HuH-7.5 (cell line): ENCODE measurements at places on chromosomes 16 and 17.

DNA sequence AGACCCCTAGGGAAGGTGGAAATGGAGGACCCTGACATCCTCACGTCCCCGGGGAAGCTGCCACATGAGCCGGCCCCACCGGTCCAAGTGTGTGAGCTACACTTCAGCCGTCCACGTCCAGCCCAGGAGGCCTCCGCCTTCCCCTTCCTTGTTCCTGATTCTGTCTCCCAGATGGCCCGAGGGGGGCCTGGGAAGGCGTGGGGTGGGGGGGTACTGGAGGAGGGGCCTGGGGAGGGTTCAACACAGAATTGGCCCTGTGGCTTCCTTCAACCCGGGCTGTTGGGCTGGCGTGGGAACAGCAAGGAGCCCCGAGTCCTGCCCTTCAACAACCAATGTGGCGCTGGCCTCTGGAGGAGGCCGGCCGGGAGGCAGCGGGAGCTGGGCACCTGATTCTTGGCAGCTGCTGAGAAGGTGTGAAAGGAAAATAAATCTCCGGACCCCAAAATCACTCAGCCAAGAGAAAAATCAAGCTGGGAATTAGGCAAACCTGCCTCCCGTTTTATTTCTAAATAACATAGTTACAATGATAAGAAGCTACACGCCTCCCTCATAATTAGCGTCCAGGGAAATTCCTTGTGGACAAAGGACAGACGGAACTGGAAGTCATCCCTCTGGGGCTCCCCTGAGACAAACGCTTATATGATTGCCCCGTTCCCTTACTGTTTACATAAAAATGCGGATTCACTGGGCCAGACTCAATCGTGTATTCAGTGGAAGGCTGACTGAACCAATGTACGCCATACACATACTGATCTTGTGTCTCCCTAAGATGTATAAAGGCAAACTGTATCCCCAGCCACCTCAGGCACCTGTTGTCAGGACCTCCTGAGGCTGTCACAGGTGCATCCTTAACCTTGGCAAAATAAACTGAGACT is 1.8 kb upstream of the APRT start:
- no peak for DNase-seq

- DNase-seq, result no peak
Observed at GRCh38 chr16:85399583-85400284, 213.4 kb upstream of the GSE1 start.

DNA sequence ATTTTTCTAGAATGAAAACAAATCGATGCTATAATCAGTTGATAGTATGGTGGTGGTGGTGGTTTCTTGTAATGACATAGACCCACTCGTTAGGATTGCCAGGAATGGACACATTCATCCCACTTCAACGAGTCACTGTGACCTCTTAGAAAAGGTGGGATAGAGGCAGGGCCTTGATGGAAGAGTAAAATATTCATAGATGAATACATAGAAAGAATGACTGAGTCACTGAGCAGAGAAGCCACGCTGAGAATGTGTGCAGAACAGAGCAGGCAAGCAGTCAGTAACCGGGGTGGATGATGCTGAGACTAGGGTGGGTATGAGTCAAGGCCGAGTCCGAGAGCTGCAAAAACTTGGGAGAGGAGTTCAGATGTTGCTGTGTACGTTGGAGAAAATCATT is 129.9 kb downstream of the PITPNC1 start:
- no peak for DNase-seq

DNA sequence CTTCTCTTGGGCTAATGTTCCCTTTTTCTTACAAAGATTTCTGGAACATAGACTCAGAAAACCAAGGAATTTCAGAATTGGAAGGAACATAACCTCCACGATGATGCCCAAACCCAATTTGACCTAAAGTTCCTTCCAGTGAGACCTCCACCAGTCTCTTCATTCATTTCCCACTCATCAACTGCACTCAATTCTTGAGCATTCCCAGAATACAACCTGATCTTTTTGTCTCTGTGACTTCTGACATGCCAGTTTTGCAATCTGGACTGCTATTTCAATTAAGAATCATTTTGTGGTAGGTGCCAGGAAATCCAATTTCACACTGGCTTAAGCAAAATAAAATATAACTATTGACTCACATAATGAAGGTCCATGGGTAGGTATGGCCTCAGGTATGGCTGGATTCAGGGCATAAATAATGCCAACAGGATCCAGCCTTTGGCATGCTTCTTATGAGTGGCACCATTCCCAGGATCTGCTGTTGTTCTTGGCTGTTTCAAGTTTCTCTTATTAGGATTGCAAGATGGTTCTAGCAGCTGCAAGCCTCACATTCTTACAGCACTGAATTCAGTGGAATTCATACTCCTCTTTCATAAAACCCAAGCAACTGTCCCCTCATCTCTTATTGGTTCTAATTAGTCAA is 184.3 kb downstream of the HS3ST4 start:
- DNase-seq, result no peak

DNA sequence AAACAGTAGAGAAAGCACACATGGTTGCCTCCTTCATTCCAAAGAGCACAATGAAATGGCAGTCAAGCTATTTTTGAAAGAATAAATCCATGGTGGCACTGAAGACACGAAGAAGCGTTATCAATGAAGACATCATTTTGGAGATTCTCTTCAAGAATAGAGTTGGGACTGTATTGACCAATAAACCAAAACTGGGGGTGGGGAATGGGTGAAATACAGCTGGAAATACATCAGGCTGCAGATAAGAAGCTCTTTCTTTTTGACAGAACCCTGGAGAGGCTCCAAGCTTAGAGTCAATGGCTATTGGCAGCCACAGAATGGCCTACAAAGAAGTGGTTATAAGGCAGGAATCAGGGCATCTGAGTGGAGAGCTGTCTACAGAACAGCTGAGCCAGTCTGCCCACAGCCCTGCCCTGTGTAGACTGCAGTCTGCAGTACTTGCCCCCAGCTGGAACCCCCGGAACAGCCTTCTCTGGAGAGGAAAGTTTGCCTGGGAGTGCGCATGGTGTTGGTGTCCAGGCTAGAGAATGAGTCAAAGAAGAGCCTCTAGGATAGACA is 100.4 kb downstream of the STX8 start:
- DNase-seq, result no peak
